ENCODE measurements at places on chromosomes 7 and 10.

- no peaks in the 10 kb centered on the region for H3K27me3 ChIP-seq
- H3K36me3 ChIP-seq: no peaks in the 10 kb centered on the region
- H3K4me3 ChIP-seq: no peak overlapping the region
- no peaks in the 10 kb centered on the region for H3K4me1 ChIP-seq
Measured at GRCh38 chr10:108836362-108836761, 1086.9 kb downstream of the XPNPEP1 start.

DNA sequence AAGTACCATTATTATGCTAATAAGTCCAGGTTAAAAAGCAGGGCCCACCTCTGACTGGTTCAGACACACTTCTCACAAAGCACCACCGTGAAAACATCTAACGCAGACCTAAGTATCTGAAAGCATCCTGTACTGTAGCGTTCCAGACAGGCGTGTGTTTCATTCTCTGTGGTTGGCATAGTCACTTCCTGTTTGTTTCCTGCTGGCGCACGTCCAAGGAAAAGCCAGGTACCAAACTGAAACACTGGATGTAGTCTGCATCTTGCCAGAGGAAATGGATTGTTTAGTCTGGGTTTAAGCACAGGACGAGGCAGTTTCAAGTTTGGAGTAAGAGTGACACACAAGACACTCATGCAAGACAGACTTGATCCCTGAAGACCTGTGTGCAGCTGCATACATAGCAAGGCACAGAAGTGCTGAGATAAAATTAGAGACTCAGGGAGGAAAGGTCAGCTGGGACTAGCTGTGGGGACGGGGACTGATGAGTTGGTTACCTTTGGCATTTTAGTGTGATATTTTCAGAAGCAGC is 23.3 kb downstream of the BPGM start:
- H3K27ac ChIP-seq: peak overlapping the region; percentile 92
- DNase-seq: peak; percentile 73
- no peaks in the 10 kb centered on the region for H3K27me3 ChIP-seq
- H3K4me3 ChIP-seq: peak overlapping the region; percentile 45

- no peaks in the 10 kb centered on the region for H3K4me1 ChIP-seq
- no peak overlapping the region for H3K4me3 ChIP-seq
- no peaks in the 10 kb centered on the region for H3K27me3 ChIP-seq
- H3K36me3 ChIP-seq: no peaks in the 10 kb centered on the region
- no peak overlapping the region for H3K27ac ChIP-seq
- DNase-seq: no peak
Measured at GRCh38 chr7:82202107-82202506, 241.5 kb downstream of the CACNA2D1 start.

DNA sequence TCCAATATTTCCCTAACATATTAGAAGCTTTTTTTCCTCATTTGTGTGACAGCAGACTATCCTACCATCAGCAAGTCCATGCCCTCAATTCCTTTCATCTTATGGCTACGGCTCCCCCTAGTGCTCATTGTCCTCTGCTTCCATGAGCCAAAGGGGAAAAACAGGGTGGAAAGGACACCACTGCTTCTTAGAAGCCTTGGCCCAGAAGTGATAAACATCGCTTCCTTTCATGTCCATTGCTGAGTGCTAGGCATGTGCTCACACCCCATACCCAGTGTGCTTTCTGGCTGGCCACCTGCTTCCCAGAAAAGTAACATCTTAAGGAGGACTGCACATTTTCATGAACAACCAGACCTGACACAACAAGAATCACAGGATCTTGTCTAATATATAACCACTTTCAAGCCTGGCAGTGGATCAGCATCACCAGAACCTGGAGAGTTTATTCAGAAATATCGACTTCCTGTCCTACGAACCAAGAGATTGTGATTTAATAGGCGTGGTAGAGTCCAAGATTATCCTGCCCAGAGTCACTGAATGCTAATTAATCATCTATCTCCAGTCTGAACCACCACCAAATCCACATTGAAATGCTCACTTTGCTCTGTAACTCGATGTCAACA is 650.5 kb upstream of the SORCS1 start:
- H3K27ac ChIP-seq: no peak overlapping the region
- no peak overlapping the region for H3K4me3 ChIP-seq
- no peaks in the 10 kb centered on the region for H3K4me1 ChIP-seq

DNA sequence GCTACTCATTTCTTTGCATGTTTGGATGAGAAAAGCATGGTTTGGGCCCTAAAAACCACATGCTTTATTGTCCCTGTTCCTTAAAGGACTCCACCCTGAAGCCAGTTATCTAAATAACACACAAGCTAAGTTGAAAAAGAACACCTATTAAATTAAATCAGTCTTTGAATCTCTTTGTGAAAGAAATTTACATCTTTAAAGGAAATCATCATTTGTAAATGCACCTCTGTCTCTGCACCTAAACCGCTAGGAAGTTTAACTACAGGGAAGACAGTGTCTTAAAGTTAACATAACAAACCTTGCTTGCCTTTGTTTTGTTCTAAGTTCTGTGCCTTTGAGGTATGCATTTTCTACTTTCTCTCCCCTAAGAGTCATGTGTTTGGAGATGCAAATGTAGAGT is 52.6 kb downstream of the HTR7 start:
- H3K4me3 ChIP-seq: no peak overlapping the region
- DNase-seq: no peak
- peaks cover 24% of the 10 kb centered on the region for H3K27me3 ChIP-seq
- no peak overlapping the region for H3K27ac ChIP-seq

DNA sequence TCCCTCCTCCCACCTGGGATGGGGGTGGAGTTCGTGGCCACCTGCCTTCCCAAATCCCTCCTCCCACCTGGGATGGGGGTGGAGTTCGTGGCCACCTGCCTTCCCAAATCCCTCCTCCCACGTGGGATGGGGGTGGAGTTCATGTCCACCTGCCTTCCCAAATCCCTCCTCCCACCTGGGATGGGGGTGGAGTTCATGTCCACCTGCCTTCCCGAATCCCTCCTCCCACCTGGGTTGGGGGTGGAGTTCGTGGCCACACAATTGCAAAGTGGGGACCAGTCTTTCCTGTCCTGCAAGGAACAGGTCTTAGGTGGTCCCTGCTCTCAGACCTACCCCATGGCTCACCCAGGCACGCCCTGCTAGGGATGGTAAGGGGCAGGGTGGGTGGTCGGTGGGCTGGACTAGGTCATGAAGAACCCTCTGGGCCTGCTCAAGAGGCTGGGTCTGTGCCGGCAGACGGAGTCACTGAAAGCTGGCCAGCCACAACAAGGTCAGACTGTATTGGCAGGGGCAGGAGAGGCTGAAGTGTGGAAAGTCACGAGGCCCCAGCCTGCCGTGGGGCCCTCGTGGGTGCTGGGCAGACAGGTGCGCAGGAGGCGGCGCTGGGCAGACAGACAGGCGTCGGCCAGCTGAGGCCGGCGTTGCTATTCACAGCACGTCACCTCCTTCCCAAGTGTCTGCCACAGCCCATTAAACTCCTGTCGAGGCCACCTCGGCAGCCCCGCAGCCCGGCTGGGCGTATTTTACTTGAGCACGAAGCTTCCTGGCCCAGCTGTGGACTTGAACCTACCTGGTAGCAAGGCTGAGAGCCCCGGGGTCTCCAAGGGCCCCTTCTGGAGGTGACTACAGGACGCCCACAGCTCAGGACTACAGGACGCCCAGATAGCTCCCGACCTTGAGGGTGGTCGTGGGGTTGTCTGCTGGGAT is 4.1 kb downstream of the KNDC1 start:
- no peak overlapping the region for H3K27ac ChIP-seq
- H3K36me3 ChIP-seq: no peaks in the 10 kb centered on the region
- H3K4me1 ChIP-seq: peaks cover 8% of the 10 kb centered on the region
- H3K4me3 ChIP-seq: no peak overlapping the region

DNA sequence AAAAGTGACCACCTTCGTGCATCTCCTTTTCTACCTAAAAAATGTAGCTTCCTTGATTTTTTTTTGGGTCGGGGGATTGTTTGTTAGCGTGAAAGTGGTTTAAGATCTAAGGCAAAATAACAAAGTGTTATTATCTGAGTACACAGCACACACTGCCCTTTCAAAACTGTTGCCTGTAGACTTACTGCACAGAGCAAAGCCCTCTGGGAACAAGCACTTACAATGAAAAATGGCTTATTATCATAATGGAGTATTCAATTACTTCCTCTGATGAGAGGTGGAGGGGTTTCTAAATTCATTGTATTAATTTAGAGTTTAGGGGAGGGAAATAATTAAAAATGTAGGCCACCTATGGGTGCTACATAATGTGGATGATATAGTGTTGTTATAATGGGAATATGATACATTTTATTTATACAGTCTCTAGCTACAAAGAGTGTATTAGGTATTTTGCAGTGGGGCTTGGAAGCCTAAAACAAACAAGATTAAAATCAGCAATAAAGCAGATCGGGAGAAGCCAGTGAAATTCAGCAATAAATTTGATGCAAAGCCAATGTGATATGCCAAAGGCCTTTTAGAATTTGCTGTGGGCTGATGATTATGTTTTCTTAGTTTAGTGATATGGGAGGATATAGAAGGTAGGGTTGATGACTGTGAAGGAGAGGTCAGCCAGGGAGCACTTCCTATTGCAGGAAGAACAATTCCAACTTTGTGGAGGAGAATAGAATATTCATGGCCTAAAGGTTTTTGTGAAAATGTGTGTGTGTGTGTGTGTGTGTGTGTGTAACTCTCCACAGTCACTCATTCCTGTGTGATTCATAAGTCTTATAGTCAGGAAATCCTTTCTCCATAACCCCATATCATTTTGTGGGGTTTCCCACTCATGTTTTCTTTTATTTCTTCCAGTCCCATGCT is 17.7 kb upstream of the EXOC4 start:
- H3K36me3 ChIP-seq: no peaks in the 10 kb centered on the region
- no peak overlapping the region for H3K4me3 ChIP-seq
- H3K27me3 ChIP-seq: peaks cover 38% of the 10 kb centered on the region
- no peak overlapping the region for H3K27ac ChIP-seq
- no peaks in the 10 kb centered on the region for H3K4me1 ChIP-seq
- no peak for DNase-seq

DNA sequence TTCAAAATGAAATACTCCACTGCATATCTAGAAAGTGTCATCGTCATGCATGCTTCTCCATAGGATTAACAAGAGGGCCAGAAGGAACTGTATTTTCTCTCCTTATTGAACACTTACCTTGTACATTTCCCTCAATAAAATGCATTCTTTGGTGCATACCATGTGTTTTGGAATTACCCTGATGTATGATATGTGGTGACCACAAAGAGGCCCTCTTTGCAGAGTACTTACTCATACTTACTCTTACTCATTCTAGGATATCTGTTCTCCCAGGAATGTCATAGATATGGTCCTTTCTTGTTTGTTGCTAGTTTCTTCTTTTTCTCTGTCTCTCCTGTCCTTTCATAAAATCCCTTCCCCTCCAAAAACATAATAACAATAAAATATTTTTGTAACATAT is 1087.1 kb upstream of the POT1 start:
- no peaks in the 10 kb centered on the region for H3K27me3 ChIP-seq
- no peaks in the 10 kb centered on the region for H3K36me3 ChIP-seq
- no peak overlapping the region for H3K4me3 ChIP-seq
- no peak for DNase-seq
- no peak overlapping the region for H3K27ac ChIP-seq

- H3K36me3 ChIP-seq: peaks cover 4% of the 10 kb centered on the region
- no peaks in the 10 kb centered on the region for H3K27me3 ChIP-seq
- peak overlapping the region; percentile 7 for H3K4me3 ChIP-seq
- peak overlapping the region; percentile 79 for H3K27ac ChIP-seq
- DNase-seq: peak; percentile 53
Measured at GRCh38 chr7:121530227-121531174, 134.4 kb upstream of the FAM3C start.

GRCh38 chr10:83178526-83178925 is 960.8 kb upstream of the GHITM start:
- no peaks in the 10 kb centered on the region for H3K4me1 ChIP-seq
- no peak overlapping the region for H3K4me3 ChIP-seq
- no peaks in the 10 kb centered on the region for H3K27me3 ChIP-seq
- no peaks in the 10 kb centered on the region for H3K36me3 ChIP-seq
- no peak overlapping the region for H3K27ac ChIP-seq

- no peaks in the 10 kb centered on the region for H3K4me1 ChIP-seq
- DNase-seq: no peak
- H3K36me3 ChIP-seq: no peaks in the 10 kb centered on the region
- H3K4me3 ChIP-seq: no peak overlapping the region
- no peaks in the 10 kb centered on the region for H3K27me3 ChIP-seq
Measured at GRCh38 chr10:113084031-113084430, 134.0 kb downstream of the TCF7L2 start.

DNA sequence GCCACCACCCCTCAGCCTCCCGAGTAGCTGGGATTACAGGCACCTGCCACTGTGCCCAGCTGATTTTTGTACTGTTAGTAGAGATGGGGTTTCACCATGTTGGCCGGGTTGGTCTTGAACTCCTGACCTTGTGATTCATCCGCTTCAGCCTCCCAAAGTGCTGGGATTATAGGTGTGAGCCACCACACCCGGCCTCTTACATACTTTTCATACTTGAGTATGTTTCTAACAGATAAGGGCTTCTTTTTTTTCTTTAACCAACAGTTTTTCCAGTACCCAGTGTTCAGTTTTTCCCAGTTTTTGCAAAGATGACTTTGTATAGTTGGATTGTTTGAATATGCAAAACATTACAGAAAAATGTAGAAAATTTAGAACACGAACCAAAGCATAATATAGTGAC is 7.7 kb downstream of the EIF4H start:
- peaks cover 62% of the 10 kb centered on the region for H3K4me1 ChIP-seq
- DNase-seq: no peak
- peak overlapping the region; percentile 44 for H3K4me3 ChIP-seq
- peak overlapping the region; percentile 52 for H3K27ac ChIP-seq
- H3K36me3 ChIP-seq: peaks cover 64% of the 10 kb centered on the region

DNA sequence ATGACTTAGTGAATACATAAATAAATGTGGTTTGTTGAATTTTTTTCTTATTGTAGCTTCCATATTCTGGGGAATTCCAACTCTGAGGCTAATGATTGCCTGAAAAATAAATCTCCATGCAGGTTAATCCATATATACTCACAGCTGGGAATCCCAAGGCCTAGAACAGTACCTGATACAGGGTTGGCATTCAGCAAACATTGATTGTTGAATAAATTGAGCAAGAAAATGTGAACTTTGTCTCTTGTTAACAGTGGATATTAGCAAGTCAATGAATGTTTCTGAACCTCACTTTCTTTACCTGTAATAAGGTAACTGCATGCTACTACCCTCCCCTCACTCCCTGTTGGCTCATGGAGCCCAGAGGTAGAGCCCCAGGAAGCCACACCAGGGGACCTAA is 253.6 kb upstream of the AOAH start:
- peaks cover 11% of the 10 kb centered on the region for H3K4me1 ChIP-seq
- peak overlapping the region; percentile 66 for H3K27ac ChIP-seq
- DNase-seq: no peak
- no peaks in the 10 kb centered on the region for H3K36me3 ChIP-seq
- H3K27me3 ChIP-seq: no peaks in the 10 kb centered on the region
- H3K4me3 ChIP-seq: no peak overlapping the region

DNA sequence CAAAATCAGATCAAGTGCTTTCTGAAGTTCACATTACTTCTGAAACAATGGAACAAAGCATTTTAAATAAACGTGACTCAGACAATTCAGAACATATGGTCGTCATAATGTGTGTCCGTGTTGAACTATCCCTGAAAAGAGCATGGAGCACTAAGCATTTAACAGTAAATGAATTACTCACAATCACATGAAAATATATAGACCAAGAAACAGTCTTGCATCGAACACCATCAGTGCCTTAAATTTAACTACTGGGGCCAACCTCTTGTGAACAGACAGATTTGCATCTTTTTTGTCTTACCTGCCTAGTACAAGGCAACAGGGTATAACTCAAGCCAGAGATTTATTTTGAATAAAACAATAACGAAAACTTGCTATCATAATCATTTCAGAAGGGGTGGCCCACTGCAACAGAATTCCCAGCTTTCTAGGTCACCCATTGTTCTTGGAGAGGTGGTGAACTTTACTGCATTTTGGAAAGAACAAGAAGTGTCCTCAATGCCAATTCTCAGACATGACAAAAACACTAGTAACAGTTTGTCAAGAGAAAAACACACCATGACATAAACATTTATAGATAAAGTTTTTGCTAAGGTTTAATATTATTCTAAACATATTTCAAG is 293.5 kb downstream of the SFMBT2 start:
- no peak overlapping the region for H3K27ac ChIP-seq
- H3K36me3 ChIP-seq: no peaks in the 10 kb centered on the region
- H3K27me3 ChIP-seq: no peaks in the 10 kb centered on the region
